Activated naive CD4-positive, alpha-beta T cell treated with anti-CD3 and anti-CD28 coated beads, Interleukin-2, amount 10 ng/mL, durations not matched to agents 7 days and 5 days (primary cell): ENCODE measurements at places on chromosomes 11 and 22.

DNA sequence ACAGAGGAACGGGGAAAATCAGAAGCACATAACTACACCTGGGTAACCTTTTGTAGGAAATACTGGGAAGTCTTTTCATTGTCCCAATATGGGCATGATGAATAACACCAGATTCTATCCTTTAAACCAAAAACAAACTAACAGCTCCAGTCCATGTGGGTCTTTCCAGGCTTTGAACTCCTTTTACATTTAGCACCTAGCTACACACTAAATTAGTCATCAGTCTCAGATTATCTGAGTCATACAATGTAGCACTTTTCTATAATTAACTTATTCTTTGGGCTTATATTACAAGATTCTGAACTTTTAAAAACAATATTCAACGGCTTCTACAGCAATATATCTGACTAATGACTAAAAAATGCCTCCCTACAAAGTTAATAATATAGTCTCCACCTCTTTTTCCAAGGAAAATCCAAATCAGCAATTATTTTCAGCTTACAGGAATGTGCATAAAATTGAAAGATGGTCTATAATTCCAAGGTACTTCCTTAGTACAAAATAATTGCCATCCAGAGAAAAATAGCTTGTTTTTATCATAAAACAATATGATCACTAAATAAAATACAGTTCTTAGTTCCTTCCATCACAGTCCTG, 26.3 kb downstream of the STK33 start:
- no peak for DNase-seq

DNA sequence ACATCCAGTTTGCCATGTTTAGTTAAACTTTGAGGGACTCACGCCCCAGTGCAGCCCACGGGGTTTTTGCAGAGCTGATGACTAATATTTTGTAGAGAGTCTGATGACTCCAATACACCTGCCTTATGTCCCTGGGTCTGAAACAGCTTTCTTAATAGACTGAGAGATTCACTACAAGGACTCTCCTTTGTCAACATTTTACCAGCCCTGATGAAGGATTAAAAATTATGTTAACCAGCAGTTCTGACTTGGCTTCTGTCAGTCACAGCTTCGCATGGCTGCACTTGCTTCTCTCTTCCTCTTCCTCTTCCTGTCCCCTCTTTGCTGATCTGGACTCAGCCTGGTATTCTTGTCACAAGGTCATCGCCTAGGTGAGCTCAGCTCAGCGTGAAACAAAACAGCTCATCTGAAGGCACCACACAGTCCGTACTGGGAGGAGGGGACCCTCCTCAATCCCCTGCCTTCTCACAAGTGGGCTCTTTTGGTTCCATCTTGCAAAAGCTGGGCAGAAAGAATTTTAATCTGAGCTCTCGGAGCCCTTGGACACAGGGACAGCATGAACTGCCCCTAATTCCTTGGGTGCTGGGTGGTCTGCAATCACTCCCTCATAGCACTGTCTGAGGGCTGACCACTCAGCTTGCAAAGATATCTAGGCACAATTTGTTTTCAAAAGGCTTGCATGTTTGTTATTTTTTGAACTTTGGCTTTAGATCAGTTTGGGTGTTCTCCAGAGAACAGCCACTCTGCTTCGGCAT, 38.1 kb upstream of the POU2AF1 start:
- no peak for DNase-seq

DNA sequence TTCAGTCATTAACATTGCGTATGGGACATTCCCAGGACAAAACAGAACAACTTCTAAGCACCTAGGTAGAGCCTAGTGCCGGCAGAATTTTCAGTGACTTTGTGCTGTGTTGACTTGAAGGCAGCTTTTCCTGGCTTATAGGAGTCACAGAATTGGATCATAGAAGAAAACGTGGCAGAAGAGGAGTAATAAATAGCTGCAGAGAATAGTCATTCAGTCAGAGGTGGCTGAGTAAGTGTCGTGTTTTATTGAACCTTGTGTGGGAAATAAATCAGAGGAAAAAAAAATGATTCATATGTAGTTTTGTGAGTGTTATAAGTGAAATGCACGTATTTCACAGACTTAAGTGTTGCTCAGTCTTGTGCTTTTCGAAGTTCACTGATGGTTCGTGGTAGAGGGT, 2.1 kb downstream of the BARX2 start:
- no peak for DNase-seq

- no peak for DNase-seq
These were observed 20.1 kb upstream of the MCHR1 start for GRCh38 chr22:40659166-40659565.

DNA sequence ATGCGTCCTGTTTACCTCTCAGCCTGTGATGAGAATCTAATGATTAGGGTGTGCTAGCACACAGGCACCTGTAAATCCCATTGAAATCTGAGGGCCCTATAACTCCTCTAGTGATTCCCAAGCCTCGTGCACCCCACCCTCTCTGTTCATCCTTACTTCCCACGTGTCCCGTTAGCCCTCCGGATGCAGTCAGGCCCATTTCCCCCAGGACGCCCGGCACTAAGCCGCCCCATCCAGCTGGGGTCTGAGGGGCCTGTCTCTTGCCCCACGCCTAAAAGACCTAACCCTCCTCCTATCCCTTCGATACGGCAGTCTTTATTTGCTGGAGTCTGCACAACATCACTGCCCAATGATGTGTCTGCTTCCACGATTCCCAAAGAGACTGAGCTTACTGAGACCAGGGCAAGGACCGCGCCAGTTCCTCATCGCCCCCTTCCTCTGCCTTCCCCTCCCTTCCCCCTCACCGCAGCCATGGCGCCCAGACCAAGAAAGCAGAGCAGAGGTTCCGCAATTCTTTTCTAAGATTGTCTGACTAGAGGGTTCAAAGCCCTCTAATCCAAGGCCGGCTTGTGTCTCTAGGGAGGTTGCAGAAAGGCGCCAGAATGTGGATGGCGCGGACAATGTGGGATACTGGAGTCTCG, 1.1 kb upstream of the FADS2 start:
- no peak for DNase-seq

DNA sequence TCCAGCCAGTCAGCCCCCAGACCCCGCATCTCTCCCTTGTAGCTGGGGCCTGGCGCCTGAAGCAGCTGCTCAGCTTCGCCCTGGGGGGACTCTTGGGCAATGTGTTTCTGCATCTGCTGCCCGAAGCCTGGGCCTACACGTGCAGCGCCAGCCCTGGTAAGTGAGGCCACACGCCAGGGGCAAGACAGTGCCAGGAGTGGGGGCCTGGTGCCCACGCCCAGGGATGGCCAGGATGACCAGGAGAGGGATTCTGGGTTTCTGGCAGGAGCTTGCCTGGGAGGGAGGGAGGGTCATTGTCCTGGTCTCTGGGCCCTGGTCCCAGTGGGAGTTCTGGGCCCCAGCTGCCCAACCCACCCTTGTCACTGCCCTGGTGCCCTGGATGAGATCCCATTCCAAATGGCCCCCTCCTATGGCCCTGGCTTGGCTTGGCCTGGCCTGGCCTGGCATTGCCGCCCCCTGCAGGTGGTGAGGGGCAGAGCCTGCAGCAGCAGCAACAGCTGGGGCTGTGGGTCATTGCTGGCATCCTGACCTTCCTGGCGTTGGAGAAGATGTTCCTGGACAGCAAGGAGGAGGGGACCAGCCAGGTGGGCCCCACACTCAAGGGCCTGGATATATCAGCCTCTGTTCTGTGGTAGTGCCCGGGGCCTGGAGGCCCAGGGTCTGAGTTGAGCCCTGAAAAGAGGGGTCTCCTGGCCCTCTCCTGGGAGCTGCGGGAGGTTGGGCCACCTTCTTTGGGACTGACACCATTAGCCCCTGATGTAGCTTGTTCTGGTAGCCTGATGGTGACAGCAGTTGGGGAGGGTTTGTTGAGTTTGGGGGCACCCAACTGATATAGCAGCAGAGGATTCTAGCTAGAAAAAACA, 3.7 kb downstream of the SLC39A13 start:
- peak; percentile 71 for DNase-seq

DNA sequence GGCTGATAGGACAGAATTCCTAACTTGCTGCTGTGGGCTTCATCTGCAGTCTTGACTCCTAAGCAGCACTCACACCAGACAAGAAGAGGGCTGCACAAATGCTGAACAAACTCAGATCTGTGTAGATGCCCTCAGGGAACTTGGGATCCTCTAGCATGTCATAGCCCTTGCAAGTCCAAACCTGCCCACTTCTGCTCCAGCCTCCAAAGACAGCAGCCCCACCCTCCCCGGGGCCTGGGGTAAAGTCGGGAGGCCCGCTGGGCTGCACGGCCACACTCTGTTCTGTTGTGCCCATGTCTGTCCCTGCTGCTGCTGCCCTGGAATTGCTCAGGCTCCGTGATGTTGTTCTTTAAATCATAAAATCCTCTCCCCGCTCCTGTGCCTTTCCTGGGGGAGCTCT, 28.3 kb downstream of the DRD2 start:
- DNase-seq = no peak
